ENCODE measurements at places on chromosomes 3 and 15.

GRCh38 chr15:47409038-47409437 is 308.3 kb upstream of the SEMA6D start:
- no peak for DNase-seq

- no peak for DNase-seq
These were observed 27.2 kb downstream of the CPNE4 start for GRCh38 chr3:132007617-132008016.

- DNase-seq = no peak
These were observed 3.7 kb upstream of the MYL3 start for GRCh38 chr3:46866720-46867549.

DNA sequence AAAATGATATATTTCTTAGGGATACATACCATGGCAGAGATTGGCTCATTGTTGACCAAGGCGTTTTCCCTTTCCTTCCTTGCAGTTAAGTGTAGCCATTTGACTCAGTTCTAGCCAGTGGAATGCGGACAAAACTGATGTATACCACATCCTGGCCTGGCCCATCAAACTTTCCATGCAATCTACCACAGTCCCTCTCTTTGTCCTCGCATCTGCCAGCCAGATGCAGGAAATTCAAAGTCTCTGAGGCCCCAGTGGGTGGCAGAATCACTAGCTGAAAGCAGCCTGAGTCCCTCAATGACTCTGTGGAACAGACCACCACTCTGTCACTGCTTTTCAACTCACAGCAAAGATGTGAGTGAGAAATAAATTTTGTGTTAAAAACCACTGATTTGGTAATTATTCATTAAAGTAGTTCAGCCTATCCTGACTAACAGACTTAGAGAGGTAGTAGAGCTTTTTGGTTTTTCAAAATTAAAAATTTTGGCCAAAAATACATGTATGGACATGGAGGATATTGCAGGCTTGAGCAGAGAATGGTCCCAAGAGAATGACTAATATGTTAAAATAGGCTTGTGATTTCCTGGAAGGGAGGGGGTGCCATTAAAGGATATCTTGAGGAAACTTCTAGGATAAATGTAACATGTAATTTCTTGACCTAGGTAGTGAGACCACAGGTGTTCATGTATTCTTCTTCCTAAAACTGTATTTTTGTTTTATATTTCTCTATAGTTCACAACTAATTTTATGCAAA is 10.9 kb downstream of the LRRFIP2 start:
- DNase-seq = no peak

DNA sequence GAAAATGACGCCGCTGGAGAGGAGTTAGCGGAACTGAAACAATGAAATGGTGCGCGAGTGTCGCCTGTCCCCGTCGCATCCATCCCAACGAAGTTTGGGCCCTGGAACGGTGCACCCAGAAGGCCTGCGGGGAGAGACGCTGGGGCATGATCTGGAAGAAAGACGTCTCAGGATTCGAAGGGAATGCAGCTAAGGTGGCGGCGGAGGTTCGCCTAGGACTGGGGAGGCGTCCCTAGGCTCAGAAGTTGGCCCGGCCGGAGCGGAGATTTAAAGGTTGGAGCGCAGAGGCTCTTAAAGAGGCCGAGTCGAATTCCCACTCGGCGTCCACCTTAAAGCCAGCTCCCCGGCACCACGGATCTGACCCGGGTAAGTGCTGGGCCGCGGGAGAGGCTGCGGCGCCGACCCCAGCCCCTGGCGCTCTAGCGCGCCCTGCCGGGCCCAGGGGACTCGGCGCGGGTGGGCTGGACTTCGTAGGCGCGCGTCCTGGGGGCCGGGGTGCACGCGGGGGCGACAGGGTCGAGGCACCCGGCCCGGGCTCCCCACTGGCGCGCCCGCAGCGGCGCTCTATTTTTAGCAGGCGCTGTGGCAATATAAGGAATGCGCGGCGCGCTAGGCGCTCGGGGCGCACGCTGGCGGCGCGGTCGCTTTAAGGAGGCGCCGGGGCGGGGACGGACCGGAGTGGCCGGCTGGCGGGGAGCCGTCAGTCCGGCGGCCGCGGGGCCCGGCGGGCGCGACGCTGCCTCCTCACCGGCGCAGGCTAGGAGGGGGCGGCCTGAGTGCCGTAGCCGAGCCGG is at the start of gene MRAS:
TSS of gene MRAS (plus strand) at position 620 of the 794 bp plus-strand sequence. CDS start 24,305 bp downstream, outside the sequence.
- no peak for DNase-seq

GRCh38 chr3:157145606-157146322 is 14.2 kb downstream of the CCNL1 start:
- no peak for DNase-seq

GRCh38 chr3:113261063-113261625 is 49.8 kb downstream of the BOC start:
- no peak for DNase-seq

Data from AML-193 (cell line).